Choroid plexus epithelial cell (primary cell): ENCODE measurements at places on chromosomes 6 and 20.

DNA sequence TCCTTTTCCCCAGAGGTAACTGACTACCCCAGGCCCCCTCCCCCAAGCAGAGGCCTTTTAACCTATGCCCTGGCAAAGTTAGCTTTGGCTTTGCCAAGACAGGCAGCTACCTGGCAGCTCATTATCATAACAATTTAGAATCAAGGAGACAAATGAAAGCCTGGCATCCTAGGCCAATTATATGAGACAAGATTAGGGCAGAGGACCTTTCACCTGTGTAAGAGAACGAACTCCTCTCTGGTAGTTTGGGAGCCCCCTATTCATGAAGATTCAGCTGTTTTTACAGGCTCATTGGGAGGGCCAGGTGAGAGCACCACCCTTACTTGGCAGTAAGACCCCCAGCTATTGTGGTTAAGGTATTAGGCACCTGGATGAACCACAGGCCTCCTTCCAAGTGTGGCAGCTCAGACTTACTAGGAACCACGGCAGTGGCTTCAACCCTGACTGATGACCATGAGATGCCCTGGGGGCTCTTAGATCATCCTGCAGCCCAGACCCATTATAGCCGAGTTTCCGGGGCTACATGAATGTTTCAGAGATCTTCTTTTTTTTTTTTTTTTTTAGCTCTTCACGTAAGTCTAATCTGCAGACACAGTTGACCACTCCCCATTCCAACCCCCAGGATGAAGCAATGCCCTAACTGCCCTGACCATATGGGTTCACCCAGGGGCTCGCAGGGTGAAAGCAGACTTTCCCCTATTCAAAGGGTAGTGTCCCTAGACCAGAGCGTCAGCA is 56.2 kb downstream of the RAB44 start:
- no peak for DNase-seq

DNA sequence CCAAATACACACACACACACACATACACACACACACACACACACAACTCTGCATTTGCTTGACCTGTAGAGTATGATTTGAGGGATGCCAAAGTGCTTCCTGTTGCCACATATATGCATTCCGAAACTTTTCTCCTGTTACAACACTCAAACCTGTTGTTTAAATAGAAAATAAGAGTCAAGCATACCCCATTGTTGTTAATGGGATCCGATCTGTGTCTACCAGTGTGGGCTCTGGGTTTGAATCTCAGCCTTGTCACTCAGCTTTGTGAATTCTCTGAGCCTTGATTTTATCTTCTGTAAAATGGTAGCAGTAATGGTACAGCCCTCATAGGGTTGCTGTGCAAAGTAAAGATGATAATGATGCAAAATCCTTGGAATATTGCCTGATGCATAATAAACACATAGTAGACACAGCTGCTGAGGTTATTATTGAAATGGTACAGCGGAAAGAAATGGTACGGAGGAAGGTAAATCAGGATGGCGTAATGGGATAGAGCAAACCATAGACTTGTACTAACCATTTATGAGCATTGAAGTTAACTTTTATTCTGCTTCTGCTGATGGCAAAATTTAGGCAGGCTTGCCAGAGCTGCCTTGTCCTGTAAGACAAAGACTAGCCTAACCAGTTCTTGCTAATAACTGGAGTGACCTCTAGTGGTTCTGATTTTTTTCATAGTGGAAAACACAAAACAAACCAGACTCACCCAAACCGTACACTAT is 113.5 kb upstream of the PHACTR1 start:
- peak; percentile 84 for DNase-seq

DNA sequence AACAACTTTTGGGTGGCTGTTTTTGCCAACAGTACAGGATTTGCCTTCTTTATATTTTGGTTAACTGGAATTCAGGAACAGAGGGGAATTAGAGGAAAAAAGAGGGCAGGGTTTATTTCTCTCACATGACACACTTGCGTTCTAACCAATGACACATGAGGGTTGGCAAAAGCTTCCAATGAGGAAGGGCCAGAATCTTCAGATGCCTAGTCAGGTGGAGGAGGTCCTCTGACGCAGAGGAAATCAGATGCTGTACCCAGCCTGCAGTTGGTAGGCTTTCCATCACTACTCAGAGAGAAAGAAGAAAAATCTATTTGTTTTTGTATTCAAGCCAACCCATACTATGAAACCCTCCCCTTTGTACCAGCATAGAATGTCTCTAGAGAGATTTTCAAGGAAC is 20.8 kb downstream of the TM9SF4 start:
- no peak for DNase-seq

DNA sequence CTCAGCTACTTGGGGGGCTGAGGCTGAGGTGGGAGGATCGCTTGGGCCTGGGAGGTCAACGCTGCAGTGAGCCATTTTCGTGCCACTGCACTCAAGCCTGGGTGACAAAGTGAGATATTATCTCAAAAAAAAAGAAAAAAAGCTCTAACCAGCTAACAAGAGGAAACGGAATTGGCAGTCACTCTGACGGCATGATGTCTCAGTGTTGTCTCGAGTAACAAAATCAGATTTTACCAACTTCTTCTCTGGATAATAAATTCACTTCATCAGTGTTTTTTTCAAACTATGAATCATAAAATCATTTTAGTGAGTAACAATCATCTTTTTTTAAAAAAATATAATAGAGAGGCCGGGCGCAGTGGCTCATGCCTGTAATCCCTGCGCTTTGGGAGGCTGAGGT is 12.6 kb downstream of the KIF16B start:
- DNase-seq = no peak

DNA sequence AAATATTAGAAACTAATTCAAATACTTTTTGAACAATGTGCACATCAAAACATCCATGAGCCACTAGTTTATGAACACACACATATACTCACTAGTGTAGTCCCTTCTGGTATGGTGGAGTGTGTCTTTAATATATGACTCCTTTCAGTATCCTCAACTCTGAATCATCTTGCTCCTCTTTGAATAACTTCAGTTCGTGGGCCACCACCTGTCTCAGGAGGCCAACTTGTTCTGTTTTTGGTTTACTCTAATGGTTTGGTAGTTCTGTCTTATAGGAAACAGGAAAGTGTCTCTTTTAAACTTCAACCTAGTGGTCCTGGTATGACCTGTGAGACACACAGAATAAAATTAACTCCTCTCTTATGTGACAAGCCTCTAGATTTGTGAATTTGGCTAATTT is 55.6 kb downstream of the ZNF292 start:
- no peak for DNase-seq

- no peak for DNase-seq
Observed at GRCh38 chr6:20029979-20030378, 182.3 kb downstream of the MBOAT1 start.
